ENCODE measurements at places on chromosomes 1 and 21.

DNA sequence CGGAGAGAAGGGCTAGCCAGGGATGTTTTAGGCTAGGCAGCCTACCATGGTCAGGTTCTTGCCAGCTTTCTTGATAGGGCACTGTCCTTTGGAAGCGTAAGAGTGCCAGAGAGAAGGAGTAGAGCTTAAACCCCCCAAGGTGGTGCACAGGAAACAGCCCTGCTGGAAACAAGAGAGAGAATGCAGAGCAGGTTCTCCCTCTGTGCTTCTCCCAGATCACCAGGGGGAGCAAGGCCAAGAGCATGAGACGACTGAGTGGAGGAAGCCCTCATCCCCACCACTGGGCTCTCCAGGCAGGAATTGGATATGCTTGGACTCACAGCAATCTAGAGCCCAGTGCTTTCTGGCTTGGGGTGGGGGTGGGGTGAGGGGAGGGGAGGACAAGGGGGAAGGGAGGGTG, 49.8 kb downstream of the ATP2B4 start:
- no peak for DNase-seq

GRCh38 chr1:102186536-102186935, 189.8 kb upstream of the OLFM3 start:
- no peak for DNase-seq

DNA sequence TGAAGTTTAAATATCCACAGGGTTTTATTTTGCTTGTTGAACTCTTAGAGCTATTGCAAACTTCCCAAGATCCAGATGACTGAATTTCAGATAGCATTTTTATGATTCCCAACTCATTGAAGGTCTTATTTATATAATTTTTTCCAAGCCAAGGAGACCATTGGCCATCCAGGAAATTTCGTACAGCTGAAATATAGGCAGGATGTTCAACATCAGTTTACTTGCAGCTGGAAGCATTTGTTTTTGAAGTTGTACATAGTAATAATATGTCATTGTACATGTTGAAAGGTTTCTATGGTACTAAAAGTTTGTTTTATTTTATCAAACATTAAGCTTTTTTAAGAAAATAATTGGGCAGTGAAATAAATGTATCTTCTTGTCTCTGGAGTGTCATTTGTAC, 32.8 kb upstream of the DDR2 start:
- no peak for DNase-seq

DNA sequence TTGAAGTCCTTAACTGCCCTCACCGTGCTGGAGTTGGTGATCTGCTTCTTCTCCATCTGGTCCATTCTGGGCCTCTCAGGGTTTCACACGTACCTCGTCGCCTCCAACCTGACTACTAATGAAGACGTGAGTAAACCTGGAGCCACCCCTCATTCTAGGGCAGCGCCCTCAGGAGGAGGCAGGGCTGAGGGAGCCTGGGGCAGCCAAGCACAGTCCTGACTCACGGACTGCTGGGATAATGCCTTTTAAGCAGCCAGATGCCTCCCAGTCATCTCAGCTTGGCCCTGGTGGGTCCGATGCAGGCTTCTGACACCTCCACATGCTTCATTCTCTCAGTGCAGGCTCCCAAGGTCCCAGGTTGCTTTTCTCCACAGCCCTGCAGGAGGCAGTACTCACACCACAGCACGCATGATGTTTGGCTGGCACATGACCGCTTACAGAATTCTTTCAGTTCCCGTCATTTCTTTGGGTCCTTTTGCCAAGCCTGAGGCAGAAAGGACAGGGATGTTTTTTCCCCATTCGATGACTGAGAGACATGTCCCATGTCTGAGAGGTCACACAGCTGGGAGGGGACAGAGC, 11.8 kb upstream of the SFN start:
- no peak for DNase-seq

DNA sequence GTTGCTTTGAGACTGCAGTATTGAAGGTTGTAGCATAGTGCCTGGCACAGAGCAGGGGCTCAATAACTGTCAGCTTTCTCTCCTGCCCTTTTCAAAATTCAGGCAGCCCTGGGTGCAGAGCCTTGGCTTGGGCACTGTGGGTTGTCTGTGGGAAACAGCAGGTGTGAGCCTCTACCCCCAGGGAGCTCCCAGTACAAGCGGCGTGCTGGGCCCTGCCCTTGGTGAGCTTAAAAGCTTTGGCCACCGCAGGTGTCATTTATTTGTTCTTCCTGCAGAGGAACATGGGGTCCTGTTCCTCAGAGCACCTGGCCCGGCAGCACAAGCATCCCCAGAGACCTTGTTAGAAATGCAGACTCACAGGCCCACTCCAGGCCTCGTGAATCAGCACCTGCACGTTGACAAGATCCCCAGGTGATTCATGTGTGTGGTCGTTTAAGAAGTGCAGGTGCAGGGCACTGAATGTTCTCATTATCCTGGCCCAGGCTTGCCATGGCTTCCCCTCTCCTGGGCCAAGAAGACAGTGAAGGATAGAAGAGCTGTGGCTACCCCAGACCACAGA, 29.9 kb upstream of the IGSF21 start:
- no peak for DNase-seq

- DNase-seq = no peak
Observed at GRCh38 chr1:52127181-52128180, 14.4 kb upstream of the ZFYVE9 start.

- DNase-seq = no peak
Observed at GRCh38 chr1:205927247-205927646, 16.0 kb downstream of the SLC26A9 start.

DNA sequence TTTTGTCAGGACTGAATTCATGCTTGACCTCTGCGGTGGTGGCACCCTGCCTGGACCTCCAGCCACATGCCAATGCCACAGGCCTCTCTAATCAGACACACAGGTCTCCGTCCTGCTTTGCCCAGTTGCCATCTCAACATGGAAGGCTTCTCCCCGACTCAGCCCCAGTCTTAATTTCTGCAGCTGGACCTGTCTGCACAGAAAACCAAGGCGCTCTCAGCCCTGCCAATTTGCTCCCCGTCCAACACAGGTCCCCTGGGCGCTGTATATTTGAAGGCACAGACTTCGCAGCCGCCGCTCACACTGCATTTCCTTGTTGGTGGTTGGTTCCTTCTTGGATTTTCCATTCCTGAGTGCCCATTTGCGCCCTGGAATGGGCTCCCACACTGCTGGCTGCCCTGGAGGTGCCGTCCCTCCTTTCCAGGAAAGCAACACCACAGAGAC, 28.0 kb upstream of the PLEKHG5 start:
- no peak for DNase-seq

DNA sequence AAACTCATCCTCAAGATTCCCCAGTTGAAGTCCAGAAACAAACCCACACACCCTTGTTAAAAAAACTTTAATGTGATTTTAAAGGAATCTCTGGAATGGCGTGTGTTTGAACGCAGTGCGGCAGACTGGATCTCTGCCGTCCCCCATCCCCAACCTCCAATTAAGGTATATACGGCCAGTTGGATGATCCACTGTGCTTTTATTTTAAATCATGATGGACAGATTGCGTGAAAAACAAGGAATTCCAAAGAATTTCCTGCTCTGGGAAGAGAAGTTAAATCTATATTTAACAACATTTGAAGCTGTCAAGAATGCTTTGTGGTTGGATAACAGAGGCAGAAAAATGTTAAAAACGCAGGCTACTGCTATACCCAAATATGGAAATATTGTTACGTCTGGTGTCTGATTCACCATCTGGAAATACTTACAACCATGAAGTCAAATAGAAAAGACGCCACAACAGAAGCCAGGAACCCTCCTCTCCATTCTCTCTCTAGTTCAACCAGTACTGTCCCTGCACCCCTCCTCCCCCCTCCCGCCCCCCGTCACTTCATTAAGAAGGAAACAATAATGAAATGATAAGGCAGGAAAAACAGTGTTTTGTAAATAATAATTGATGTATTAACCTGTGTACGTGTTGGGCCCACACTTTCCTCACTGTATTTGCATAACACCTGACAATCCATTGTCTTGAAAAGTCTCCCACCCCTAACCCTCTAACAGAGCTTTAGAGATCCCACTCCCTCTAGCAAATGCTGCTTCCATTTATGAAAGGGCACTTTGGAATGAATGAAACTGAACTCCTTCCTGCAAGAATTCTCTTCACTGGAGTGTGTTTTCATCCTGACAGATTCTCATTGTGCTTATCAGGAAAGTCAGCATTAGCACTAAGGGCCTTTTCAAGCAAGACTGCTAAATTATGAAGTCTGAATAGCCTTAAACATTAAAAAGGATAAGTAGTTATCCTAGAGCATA, 2.0 kb upstream of the CCN1 start:
- DNase-seq = no peak

- DNase-seq = no peak
Observed at GRCh38 chr1:234578735-234579134, 31.2 kb downstream of the IRF2BP2 start.

DNA sequence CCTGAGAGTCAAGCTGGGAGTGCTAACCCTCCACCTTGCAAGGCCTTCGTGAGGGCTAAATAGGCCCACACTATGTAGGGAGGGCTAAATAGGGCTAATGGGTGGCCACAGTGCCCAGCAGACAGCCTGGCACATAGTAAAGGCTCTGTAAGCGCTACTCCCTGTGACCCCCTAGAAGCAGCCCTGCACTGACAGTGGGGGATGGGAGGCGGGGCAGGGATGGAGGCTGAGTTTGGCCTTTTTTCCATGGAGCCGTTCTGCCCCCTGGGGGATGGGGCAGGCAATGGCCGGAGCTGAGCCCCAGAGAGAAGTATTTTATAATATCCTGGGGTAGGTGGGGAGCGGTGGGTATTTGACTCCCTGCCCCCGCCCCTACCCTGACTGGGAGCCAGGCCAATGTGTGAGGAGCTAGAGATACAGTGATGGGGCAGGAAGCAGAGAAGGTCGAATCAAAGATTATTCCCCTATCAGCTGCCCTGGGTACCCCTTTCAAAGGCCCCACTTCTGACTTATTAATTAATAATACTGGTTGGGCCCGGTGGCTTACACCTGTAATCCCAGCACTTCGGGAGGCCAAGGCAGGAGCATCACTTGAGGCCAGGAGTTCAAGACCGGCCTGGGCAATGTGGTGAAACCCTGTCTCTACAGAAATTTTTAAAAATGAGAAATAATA, 42.3 kb downstream of the LACTBL1 start:
- no peak for DNase-seq

DNA sequence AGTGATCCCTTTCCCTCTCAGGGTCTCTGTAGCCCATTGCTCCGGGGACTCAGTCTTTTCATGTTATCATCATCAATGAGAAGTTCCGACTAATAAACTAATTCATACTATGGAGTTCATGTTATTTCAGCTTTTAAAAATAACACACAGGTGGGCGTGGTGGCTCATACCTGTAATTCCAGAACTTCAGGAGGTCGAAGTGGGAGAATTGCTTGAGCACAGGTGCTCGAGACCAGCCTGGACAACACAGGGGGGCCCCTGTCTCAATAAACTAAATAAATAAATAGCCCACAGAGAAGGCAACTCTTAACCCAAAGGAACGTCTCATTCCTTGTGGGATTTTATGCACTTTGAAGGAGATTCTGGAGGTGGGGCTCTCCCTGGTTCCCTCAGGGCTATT, 14.5 kb downstream of the MYBPH start:
- DNase-seq = no peak

- DNase-seq = no peak
Observed at GRCh38 chr1:18633422-18634155, 2.9 kb downstream of the PAX7 start.

GRCh38 chr1:117467336-117467735, 100.1 kb downstream of the MAN1A2 start:
- DNase-seq = no peak

DNA sequence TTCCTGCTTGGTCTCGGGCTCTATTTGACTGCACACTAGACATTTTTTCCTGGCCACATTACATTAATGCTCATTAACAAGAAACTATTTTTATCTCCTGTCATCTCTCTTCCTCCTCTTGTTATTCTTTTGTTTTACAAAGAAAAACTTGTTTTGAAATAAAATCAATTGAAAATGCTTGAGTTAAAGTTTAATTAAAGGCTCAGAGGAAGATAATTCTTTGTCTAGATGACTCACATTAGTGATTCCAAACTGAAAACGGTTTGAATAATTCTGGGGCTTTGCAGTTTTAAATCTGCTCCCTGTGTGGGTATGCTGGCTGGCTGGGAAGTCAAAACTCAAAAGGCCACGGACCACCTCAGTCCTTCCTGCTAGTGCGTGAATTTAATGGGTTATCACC, 29.6 kb downstream of the RGS5 start:
- DNase-seq = no peak

DNA sequence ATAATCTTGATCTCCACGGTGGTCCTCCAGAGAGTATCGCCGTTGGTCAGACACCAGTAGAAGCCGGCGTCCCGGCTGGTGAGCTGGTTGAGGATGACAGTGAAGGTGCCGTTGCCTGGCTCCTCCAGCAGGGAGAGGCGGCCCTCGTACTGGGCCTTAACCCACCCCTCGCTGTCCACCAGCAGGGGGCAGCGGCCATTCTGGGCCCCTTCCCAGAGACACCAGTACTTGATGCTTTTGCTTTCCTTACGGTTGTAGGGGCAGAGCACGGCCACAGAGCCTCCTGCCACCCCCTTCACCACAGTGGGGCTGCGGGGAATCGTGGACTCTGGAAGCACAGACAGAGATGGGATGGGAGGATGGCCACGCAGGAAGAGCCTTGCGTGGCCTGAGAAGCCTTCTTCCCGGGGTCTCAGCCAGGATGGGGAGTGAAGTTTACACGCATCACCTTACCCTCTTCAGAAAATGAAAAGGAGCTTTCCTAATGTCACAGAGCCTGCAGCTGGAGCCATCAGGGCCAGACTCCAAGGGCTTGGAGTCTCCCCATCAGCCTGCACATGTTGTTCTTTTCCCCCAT, 10.7 kb downstream of the PIGR start:
- DNase-seq = no peak

GRCh38 chr1:232481091-232481490, 148.8 kb downstream of the SIPA1L2 start:
- no peak for DNase-seq

DNA sequence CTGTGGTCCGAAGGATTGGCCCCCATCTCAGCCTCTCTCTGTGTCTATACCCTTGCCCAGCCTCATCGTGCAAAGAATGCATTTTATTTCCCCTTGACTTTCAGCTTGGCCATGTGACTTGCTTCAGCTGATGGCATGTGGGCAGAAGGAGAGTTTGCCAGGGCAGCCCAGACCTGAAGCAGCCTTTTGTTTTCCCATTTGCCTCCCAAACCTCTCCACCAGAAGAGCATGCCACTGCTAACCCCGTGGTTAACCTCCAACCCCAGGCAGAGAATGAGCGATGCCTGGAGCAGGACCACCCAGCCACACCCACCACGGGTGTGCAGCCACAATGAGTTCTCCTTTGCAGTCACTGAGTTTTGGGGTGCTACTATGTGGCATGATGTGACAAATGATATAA, 136.4 kb downstream of the SETD4 start:
- DNase-seq = no peak

DNA sequence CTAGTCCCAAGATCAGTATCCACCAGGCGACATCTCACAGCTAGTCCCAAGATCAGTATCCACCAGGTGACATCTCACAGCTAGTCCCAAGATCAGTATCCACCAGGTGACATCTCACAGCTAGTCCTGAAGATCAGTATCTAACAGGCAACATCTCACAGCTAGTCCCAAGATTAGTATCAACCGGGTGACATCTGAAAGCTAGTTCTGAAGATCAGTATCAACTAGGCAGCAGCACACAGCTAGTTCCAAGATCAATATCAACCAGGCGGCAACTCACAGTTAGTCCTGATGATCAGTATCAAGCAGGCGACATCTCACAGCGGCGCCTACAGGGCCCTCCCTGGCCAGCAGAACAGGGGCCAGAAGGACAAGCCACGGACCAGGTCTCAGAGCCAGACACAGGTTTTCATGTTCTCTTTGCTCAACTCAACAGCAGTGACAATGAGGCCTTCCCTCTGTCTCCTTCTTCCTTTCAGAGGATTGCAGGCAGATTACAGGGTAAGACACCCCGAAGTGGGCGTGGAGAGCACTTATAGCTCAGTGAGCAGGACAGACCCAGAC, 32.5 kb downstream of the NPHP4 start:
- DNase-seq = no peak

- no peak for DNase-seq
Observed at GRCh38 chr1:47411436-47411835, 4.6 kb upstream of the FOXE3 start.

Data from activated gamma-delta T cell (primary cell).